ENCODE measurements at places on chromosomes 12 and 14.

DNA sequence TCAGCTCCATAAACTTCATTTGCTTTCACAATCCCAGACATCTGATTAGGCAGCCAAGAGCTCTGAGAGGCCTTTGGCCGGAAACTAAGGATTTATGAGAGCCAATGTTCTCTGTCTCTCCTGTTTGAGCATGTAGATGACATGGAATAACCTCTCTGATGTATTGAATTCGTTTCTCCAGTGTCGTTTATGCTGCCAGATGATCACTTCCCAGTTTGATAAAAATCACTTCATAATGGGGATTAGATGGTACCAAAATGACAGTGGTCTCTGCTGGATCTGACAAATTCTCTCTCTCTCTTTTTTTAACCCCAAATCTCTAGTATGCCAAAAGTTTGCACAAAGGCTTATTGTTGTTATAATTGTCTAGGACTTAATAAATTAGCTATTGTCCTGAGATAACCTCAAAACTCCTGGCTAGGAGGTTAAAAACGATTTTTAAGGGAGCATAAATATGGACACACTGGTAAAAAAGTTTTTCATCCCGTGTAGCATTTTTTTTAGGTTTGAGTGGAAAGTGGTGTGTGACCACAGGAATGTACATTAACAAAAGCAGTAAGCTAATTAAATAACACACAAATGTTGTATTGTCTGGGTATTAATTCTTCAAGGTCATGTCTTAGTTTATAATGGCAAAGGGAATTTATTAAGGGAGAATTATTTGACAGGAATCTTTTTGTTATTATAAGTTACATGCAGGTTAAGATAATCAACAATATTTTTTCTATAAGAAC is 82.6 kb upstream of the USP44 start:
- DNase-seq = no peak

DNA sequence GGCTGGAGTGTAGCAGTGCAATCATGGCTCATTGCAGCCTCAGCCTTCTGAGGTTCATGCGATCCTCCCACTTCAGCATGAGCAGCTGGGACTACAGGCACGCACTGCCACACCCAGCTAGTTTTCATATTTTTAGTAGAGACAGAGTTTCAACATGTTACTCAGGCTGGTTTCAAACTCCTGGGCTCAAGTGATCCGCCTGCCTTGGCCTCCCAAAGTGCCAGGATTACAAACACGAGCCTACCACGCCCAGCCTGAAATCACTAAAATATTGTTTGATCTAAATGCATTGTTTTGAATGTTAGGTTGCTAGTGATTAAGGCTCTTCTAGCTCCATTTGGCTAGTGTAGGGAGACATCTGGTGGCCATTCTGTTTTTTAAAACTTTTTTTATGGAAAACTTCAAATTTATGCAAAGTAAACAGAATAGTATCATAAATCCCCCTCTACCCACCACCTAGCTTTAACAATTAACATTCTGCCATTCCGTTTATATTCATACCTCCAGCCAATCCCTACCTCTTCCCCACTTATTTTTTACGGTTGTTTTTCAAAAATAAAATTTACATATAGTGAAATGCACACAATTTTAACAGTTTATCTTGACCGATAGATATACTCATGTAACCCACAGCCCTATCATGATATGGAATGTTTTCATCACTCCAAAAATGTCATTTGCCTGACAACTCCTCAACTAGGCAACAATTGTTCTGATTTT is 37.8 kb downstream of the MYO1H start:
- peak; percentile 42 for DNase-seq

GRCh38 chr12:113347-113746 is 46.8 kb downstream of the IQSEC3 start:
- no peak for DNase-seq

GRCh38 chr14:30614155-30614554 is 8.0 kb upstream of the SCFD1 start:
- DNase-seq = no peak

DNA sequence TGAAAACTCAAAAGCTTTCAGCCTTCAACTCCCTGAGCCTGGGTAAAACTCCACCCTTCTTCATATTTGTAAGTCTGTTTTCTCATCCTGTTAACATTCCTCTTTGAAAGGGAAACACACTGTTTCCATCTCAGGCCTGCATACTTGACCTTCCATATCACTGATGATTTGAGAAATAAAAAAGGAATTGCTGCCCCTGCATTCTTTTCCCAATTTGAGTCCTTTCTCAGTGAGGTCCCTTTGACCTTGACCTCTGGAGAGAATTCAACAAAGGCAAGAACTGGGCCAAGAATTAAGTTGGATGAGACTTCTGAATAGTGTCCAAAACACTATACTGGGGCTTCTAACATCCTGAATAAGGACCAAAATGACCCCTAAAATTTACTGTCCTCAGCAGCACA is 108.0 kb downstream of the AEBP2 start:
- no peak for DNase-seq

DNA sequence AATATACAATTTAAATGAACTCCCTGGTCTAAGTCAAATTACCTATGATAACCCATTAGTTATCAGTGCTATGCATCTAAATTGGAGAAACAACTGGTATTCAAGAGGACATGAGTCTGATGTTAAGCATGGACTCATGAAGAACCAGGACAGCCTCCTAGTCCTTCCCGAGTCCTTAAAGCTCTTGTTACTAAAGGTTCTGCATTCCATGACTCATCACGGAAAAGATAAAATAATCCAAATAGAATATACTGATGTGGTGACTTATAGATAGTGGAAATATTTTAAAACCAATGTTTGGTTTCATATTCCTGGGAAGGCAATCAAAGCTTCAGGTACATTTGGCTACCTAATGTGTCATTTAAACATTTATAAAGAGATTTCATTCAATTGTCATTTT is 117.2 kb upstream of the PMCH start:
- no peak for DNase-seq

GRCh38 chr14:69701857-69702256 is 65.1 kb upstream of the SRSF5 start:
- no peak for DNase-seq

DNA sequence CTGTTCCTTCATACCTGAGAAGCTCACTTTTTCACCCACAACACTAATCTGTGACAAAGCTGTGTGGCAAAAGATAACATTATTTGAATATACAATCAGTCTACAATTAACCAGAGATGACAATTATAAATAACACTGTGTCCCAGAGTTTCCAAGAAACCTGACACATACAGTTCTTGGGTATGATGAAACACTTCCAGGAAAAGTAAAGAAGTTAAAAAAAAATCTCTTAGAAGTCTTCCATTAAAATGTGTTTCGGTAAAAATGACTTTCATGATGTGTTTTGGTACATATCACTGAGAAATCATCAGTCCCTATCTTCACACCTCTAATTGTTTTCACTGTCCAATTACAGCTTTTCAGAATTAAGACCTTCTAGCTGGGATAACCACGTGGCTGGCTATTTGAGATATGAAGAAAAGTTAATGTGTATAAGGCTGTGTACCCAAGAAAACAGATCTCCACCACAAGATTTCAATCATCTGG is 390.2 kb downstream of the SOX5 start:
- no peak for DNase-seq

DNA sequence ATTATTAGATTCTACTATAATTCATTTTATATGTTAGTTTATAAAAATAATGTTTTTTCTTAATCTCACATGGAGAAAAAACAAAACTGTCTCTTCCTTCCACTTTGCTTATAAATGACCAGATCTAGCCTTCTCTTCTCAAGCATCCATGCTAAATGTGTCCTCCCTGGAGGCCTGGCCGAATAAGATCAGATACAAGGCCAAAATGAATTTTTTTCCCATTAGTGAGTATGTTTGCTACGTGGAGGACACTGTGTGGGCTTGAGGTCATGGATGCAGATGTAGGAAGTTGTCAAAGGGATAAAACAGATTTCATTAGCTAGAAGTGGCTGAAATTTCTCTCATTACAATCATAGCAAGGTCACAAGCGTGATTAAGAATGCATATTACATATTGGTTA is 1244.9 kb upstream of the SEL1L start:
- no peak for DNase-seq

DNA sequence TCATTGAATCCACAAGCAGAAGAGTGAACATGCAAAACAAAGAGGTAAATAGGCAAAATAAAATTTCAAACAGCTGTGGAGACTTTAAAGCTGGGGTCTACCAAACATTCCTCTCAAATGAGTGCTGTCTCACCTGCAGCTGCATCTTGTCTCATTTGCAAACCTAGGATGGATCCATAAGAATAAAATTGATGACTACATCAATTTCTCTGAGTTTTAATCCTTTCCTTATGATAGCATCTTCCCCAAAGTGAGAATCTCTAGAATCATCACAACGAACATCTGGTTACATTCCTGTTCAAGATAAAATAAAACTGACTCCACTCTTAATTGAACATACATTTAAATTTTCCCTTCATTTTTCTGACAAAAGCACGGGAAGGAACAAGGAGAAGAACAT is 18.2 kb downstream of the SSTR1 start:
- DNase-seq = no peak

- no peak for DNase-seq
These were observed 20.1 kb downstream of the CGRRF1 start for GRCh38 chr14:54529811-54530210.
